SK-N-SH treated with all-trans-retinoic acid at 6 μM for 48 hours (cell line): ENCODE measurements at places on chromosomes 3 and 15.
A peak's percentile ranks its signal among the peaks of the same experiment; 100 is the strongest.

DNA sequence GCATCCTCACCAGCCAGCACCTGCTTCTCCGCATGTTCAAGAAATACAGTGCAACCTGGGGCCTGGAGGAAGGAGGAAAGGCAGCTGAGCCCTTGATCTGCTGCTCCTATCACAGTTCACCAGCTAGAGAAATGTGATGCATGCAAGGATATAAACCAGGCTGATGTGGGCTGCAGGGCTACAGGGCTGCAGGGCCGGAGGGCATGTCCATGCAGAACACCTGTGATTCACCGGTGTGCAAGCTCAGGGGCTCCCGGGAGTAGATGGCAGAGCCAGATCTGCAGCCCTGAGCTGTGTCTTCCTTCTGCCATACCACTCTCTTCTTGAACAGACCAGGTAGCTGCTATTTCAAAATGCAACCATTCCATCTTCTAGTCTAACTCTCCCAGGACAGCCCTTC, 84.9 kb downstream of the HMG20A start:
- no peak for ATAC-seq

GRCh38 chr15:100651253-100651652, 48.9 kb downstream of the ASB7 start:
- no peak for ATAC-seq

DNA sequence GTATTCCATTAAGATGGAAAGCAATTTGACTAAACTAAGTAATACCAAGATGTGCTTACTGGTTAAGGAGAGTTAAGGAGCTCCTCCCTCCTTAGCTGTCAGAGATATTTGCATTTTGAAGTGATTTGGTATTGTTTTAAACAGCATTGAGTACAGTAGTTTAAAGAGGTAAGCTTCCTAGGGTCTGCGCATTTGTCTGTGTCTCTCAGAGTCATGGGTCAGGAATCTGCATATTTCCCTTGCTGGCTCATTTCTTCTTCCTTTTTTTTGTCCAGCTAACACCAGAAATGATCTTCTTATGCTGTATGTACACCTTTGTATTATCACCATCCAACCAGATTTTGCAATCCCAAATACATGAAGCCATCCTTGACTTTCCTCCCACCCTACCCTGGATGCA, 163.0 kb upstream of the BFSP2 start:
- peak; percentile 48 for ATAC-seq

DNA sequence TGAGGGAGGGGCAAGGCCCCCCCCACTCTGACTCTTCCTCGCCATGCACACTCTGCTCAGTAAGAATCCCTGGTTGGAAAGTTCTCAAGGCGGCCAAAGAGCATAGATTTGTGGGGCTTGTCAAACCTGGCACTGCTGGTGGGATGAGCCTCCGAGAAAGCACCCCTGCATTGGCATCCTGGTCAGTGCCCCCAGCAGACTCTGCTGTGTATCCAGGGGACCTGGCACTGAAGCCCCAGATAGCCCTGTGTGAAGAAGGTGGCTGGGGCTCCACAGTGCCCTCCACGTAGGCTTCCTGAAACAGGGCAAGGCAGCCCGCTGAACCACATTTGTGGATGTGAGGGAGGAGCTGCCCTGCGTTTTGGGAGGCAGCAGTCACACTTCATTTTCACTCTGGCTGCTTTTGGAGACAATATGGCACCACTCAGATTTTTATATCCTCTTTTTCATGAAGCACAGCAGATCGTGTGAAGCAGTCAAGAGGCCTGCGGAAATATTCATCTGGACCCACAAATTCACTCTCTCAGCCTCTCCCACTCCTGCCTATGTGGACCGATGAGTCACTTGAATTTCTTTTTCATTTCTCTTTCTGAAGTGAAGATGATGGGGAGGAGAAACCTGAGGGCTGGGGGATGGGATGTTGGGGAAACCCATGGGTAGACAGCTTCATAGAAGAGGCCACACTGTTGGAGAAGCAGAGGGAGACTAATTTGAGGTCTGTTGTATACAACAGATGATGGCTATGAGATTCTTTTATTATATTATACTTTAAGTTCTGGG, 88.7 kb upstream of the BCL6 start:
- ATAC-seq: no peak

GRCh38 chr15:40695469-40695890, 506 bp downstream of the RAD51 start:
- ATAC-seq: peak; percentile 47

GRCh38 chr3:44065311-44066094, 176.2 kb upstream of the TOPAZ1 start:
- peak; percentile 91 for ATAC-seq

DNA sequence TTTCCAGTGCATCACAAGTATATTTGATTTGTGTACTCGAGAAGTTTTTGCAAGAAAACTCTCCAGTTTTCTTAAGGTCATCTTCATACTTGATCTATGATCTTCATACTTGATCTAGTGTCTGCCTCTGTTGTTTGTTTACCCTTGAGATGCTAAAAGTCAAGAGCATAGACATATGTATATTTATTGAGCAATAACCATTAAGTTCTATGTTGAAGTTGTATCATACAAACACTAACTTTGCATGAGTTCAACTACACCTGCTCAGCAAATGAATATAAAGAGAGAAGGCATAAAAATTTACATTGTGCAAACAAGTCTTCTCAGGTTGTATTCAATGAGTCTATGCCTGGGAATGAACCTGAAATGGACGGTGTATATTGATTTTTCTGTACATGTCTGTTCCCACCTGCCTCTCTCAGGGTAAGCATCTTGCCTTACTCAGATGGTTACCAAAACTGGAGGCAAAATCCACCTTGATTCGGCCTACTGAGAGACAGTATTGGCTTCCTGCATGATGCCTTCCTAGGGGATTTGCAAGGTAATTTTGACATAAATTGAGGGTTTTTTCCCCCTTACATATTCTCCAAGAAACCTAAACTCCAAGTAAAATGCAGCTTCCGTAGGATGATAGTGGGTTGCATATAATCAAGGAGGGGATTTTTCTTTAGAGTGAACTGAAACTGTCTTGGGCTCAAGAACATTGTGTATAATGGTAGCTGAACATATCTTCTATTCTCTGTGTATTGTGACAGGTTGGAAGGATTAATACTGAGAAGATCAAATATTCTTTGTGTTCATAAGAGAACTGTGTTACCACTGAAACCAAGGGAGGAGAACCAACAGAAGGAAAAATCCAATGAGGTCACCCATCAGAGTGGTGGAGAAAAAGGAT, 110.4 kb downstream of the FILIP1L start:
- no peak for ATAC-seq

GRCh38 chr3:76038949-76039348, 253.6 kb upstream of the ZNF717 start:
- ATAC-seq: no peak
